ENCODE measurements at places on chromosomes 16 and 17.

GRCh38 chr16:80938004-80938878 lies 68.4 kb downstream of the CMC2 start:
- peak; percentile 98 for DNase-seq

DNA sequence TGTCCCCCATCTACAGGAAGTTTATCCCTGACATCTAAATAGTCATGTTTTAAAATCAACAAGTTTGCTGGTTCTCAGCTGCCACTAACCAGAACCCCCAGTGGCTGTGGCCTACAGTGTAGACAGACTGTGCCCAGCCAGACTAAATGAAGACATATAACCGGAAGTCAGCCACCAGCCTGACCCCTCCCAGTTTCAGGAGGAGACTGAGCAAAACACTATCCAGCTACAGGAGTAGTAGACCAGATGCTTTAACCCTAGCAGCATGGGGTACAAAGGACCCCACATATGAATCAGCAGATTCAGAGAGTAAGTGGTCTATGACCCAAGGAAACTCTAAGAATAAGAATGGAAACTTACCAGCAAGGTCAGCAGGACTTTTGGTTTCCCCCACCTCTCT lies 83.4 kb downstream of the HIC1 start:
- DNase-seq, result no peak

GRCh38 chr16:53946746-53947386 lies 242.9 kb downstream of the FTO start:
- DNase-seq, result no peak

- DNase-seq, result no peak
Measured at GRCh38 chr17:15884731-15885130, 60.2 kb upstream of the ADORA2B start.

GRCh38 chr17:10812674-10813073 lies 8.8 kb upstream of the TMEM238L start:
- DNase-seq, result no peak

DNA sequence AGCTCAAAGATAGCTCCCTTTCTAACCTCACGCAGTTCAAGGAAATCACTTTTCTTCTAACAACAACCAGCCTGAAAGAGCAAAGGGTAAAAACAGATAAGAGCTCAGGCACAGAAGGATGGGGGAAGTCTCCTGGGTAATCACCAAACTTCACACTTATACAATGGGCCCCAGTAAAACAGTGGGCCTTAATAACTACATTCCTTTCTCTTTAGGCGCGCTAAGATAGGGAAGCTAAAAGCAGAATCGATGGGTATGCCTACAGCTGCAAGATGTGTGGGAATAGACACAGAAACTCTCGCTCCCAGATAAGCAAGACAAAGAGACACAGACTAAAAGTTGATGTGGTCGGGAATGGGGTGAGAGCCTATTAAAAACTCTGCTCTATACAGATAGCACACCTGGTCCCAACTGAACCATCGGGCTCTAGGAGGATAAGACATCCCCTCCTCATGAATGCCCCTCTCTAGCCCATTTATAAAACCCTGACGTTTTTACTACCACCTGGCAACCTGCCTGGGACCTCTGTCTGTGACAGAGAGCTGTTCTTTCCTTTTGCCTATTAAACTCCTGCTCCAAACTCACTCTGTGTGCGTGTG lies 826 bp downstream of the LYZL6 start:
- no peak for DNase-seq

- no peak for DNase-seq
Measured at GRCh38 chr16:12930881-12931280, 29.5 kb downstream of the SHISA9 start.

- DNase-seq, result no peak
Measured at GRCh38 chr16:53220585-53220984, 165.8 kb downstream of the CHD9 start.

GRCh38 chr17:27268394-27269085 lies 25.4 kb upstream of the WSB1 start:
- no peak for DNase-seq

- DNase-seq, result no peak
Measured at GRCh38 chr17:75487351-75488070, 27.8 kb downstream of the CASKIN2 start.

DNA sequence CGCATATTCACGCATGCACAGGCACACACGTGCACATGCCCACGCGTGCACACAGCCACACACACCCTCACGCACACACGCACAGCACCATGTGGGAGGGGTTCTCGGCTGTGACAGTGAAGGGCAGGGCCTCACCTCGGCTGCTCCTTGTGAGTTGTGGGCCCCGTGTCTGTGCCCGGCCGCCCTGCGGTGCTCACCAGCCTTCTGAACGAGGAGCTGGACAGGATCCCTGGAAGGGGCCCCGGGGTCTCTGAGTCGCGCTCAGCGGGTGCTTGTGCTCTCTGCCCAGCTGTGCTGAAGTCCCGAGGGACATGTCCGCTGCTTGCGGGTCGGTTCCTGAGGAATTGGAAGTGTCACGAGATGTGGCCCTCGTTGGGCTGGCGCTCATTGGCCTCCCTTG lies 16.1 kb downstream of the TSC2 start:
- no peak for DNase-seq

- DNase-seq, result no peak
Measured at GRCh38 chr17:385178-385835, 32.7 kb upstream of the RPH3AL start.

DNA sequence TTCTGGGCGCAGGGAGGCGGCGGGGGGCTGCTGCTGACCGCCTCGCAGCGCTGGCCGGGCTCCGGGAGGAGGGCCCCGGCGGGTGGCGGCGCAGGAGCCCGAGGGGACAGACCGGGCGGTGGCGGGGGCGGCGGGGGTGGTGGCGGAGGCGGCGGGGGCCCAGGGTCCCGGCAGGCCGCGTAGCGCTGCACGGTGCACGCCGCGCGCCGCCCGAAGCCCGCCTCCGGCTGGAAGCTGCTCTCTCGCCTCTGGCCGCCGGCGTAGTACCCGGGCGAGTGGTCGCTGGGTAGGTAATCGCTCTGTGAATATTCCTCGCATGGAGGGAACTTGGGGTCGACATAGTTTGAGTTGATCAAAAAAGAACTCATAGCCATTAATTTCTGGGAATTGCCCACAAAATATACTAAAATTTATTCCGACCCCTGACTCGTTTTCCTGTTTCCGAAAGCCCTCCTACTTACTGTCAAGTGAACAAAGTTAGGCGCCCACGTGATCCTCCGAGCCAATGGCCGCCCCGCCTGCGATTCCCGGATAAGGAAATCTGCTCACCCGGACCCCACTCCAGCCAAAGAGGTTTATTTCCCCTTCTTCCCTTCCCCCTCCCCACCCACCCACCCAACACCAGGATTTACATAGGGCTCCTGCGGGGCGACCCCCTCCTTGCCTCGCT lies at the start of gene HOXB4:
TSS of gene HOXB4 (minus strand) at position 405 of the 670 bp plus-strand sequence. CDS start at position 374, 31 bp downstream.
- no peak for DNase-seq

GRCh38 chr16:81094771-81095251 lies 1.4 kb downstream of the GCSH start:
- no peak for DNase-seq

- DNase-seq, result no peak
Measured at GRCh38 chr17:74139120-74139519, 64.4 kb upstream of the RPL38 start.

GRCh38 chr16:23407436-23408127 lies 45.4 kb downstream of the COG7 start:
- DNase-seq, result no peak

- DNase-seq, result no peak
Measured at GRCh38 chr16:69319826-69320739, 8.9 kb downstream of the VPS4A start.

- no peak for DNase-seq
Measured at GRCh38 chr17:36525113-36525512, 9.6 kb downstream of the MYO19 start.

DNA sequence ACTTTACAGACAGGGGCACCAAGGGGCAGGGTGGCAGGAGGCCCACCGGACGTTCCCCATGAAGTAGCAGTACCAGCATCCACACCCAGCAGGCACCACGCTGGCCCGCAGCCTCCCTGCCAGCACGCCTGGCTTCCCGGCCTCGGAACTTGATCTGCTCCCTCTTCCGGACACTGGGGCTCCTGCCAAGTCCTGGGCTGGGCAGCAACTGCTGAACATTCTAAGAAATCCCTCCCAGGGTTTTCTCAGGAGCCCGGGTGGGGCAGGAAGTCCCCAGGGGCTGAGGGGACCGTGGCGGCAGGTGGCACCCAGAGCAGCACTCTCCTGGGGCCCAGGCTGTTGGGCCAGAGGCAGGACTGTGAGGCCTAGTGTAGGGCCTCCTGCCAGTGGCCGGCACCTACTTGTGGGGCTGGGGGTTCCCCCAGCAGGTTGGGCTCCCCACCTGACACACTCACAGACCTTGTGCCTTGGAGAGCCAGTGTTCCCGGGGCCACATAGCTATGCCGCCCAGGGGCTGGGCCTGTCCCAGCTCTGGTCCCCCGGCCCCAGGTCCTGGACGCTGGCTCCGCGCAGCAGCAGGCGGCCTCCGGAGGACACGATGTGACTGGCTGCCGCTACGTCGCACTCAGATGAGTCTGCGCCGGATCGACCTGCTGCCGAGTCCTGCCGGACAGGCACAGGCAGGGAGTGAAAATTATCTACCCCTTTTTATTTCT lies 86.2 kb upstream of the CBX4 start:
- DNase-seq, result no peak

GRCh38 chr17:73323409-73324159 lies 11.8 kb upstream of the CDC42EP4 start:
- DNase-seq, result no peak

GRCh38 chr16:1466968-1467521 lies 7.8 kb downstream of the CLCN7 start:
- DNase-seq, result no peak

DNA sequence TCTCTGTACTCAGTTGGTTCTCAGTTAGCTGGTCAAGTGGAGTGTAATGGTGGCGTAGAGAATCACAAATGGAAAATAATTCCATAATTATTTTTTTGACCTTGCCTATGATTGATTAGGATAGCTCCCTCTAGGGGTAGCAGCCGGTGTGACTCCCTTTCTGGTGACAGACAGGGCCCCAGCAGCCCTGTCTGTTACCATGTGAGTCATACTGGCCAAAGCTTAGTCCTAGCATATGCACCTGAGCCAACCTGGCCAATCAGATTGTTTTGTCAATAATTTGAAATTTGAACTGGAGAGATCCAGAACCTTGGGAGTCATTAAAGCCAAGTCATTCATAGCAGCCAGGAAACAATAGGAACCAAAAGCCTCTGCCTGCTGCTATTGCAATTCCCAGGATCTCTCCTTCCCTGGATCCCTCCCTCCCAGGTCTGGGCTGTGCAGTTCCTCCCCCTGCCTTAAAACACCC lies 5.6 kb downstream of the PNPO start:
- DNase-seq, result no peak

- DNase-seq, result no peak
Measured at GRCh38 chr17:50594128-50594823, 33.8 kb downstream of the CACNA1G start.

- DNase-seq, result no peak
Measured at GRCh38 chr17:57523926-57524632, 221.0 kb downstream of the CCDC182 start.

- no peak for DNase-seq
Measured at GRCh38 chr17:37180376-37180775, 195.4 kb upstream of the C17orf78 start.

DNA sequence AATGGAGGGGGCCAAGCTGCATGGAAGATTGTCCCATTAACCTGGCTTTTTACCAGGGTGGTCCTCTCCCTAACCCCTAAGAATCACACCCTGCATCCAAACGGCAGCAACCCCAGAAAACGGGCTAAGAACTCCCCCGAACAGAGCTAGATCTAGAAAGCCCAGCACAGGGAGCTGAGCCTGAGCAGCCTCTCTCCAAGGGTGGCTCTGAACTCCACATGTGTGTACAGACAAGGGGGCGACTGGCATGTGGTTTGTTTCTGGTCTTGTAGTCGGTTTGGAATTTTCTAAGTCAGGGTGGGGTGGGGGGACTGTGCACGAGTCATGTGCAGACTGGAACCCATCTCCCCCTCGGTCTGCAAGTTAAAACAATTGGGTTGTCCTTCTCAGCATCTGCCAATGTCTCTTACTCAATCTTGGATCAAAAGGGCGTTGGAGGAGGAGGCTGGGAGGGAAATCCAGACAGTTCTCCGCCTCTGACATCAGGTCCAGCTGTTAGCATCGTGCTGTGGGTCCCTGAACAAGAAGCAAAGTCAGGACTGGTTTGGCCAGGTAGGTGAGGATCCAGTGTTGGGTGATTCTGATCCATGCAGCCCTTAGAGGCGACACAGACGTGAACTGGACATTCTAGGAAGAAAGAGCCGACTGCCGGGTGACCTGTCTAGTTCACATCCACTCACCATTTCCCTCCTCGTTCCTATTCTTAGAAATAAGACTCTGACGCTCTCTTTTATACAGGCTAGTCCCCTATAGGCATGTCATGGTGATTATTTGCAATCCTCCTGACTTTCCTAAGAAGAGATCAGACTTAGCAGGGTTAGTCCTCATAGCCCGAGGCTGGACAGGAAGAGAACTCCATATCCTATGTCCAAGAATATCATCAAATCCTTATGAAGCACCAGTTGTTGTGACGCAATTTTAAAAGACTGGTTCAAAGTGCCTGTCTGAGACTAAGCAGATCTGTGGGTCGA lies 381.8 kb downstream of the SOX9 start:
- peak; percentile 22 for DNase-seq

GRCh38 chr16:88938777-88939244 lies 38.2 kb downstream of the CBFA2T3 start:
- DNase-seq, result no peak

DNA sequence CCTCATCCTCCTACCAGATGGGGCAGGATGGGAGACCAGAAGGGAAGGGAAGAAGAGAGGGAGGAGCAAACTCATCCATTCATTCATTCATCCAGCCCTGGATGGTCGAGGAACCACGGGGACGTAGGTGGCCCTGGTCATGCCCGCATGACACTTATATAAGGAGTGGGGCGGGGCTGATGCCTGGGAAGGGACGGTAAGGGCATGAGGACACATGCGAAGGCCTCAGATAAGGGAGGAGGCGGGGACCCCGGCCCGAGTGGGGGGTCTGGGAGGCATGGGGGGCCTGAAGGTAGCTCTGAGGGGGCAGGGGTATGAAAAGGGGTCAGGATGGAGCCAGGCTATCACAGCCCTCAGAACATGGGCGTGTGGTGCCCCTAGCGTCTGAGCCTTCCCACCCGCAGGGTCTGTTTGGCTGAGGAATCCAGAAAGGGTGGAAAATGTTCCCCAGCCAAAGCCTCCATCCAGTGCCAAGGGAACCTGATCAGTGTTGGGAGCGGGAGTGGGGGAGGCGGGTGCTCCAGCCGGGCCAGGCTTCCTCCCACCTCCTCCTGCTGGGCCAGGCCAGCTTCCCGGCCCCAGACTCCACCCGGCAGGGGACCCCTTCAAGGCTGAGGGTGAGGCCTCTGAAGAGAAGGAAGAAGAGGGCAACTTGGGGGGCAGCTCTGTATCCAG lies 17.6 kb upstream of the CD79B start:
- no peak for DNase-seq

- DNase-seq, result no peak
Measured at GRCh38 chr16:651844-652243, 2.7 kb downstream of the WDR90 start.

Data from BJ (cell line).